ENCODE measurements at places on chromosomes 6 and 20. TPM values are rescaled to one million over a fixed set of nuclear protein-coding genes. Genes with fewer than 3 reads are reported as not detected.

- DNase-seq = no peak
These were observed 62.2 kb upstream of the MAP3K4 start for GRCh38 chr6:160929361-160929760.

- no peak for DNase-seq
These were observed 80.4 kb downstream of the ARMC2 start for GRCh38 chr6:108928650-108929049.

DNA sequence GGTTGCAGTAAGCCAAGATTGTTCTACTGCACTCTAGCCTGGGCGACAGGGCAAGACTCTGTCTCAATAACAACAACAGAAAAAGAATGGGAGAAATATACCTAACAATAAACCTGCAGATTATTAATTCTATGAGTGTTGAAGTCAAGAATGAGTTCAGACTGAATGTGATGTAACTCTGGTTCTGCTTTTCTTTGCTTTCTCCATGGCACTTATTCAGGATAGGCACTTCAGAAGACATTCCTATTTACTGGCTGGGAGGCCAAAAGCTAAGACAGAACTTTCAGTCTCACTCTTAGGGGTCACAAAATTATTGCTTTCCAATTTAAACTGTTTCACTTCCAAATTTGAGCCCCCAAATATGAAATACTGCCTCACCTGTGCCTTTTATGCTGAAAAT is 15.7 kb upstream of the PRIM2 start:
- no peak for DNase-seq

- DNase-seq = no peak
These were observed 76.9 kb downstream of the FAM50B start for GRCh38 chr6:3926150-3926482.

- peak; percentile 29 for DNase-seq
These were observed 62.4 kb upstream of the STXBP5 start for GRCh38 chr6:147141711-147142308.

DNA sequence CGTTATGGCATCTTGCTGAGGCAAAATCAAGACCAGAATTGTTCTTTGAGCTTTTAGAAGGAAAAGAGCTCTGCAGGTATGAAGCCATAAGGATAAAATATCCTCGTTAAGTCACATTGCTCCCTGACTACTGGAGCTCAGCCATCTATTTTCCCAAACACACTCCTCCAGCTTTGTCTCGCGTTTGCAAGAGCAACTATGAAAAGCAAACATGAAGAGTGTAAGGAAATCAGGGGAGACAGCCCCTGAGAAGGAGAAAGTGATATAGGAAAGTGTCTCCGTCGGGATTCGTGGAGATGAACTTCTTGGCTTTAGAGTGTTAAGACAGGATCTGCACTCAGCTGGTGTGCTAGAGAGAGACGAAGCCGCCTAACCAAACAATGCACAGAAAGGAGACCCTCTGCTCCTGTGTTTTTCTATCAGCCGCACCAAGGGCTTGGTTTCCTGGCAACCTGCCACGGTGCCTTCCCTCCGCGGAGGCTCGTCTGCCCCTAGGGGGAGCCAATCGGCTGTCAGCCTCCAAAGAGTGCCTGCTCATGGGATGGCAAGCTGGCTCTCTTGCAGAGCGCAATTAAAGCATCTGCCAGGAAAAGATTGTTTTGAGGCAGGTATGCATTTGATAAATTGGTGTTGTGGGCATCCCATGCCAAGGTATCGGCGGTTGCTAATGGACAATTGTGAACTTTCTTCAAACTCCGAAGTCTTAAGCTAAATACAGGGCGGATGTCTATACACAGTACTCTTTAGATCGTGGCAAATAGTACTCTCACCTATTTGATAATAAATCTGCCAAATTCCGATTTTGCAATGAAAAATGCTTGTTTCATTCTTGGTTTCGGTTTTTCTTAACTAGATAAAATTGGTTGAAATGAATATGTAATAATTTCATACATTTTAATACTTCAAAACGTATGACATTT is 603.2 kb downstream of the RNF144B start:
- DNase-seq = peak; percentile 91

The MTHFD1L gene
- 18.4 TPM for total RNA-seq

The CNKSR3 gene
- 17.0 TPM for total RNA-seq

The CAPN11 gene
- total RNA-seq = 0.17 TPM

Data from spinal cord (tissue), 10 donors.